Transverse colon (tissue), 4 donors: ENCODE measurements at places on chromosomes 16 and 17.
A peak's percentile ranks its signal among the peaks of the same experiment; 100 is the strongest.

GRCh38 chr16:27792486-27793248, 242.7 kb downstream of the KATNIP start:
- DNase-seq, result no peak

DNA sequence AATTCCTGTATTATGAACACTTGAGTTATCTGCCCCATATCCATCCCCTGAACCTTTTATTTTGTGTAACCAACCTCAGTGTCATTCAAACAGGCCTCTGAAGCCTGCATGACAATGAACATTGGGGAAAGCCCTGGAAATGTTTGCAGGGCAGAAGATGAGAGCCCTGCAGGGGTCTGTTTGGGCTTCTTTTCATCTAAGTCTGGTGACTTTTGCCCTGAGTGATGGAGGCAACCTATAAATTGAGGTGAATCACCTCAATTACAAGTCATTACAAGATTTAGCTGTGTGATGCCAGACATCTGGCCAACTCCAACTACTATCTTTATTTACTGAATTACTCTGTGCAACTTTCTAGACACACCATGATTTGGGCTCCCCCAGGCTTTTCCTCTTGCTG, 189.2 kb downstream of the MAF start:
- DNase-seq, result no peak

DNA sequence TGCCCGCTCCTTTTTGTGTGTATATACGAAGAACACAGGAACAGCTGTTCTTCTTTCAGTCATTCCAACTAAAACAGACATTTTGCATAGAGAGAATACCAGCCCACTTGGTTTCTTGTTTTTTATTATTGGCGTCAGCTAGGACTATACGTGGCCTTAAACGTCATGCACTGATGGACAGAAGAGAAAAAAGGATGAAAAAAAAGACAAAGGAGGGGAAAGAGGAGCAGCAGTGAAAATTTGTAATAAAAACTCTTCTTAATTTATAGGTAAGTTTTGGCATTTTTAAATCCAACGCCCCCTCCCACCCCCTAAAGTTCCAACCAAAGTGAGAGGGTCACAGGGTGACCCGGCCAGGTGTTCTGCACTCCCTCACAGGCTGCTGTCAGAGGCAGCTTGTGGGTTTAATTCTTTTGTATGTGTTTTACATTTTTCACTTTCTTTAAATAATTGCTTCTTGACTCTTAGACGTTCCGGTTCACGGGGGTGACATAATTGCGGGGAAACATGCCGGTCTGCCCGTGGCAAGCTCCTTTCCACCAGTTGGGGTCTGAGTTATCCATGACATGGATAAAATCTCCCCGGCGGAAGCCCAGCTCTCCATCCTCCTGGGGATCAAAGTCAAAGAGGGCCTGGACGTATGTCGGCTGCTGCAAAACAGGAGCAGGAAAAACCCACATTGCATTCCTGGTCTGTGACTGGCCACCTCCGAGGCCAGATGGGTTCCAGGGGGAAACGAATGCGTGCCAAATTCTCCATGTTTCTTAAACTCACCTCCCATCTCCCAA, 30.9 kb upstream of the SLC25A19 start:
- peak; percentile 46 for DNase-seq

DNA sequence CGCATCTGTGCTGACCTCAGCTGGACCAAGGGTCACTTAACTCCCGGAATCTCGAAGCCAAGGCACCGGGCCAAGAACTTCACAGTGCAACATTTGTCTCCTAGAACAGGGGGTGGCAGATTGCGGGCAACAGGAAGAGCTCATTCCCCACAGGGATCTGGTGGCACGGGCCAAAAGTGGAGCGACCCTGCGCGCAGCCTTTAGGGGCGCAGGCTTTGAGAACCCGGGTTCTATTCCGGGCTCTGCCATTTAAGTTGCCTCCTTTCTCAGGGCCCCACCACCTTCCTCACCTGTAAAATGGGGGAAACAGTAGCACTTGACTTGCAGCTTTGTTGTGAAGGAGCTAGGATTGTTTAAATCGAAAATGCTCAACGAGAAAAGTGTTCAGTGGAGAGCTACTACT, 651 bp downstream of the SHMT1 start:
- DNase-seq, result peak; percentile 68

DNA sequence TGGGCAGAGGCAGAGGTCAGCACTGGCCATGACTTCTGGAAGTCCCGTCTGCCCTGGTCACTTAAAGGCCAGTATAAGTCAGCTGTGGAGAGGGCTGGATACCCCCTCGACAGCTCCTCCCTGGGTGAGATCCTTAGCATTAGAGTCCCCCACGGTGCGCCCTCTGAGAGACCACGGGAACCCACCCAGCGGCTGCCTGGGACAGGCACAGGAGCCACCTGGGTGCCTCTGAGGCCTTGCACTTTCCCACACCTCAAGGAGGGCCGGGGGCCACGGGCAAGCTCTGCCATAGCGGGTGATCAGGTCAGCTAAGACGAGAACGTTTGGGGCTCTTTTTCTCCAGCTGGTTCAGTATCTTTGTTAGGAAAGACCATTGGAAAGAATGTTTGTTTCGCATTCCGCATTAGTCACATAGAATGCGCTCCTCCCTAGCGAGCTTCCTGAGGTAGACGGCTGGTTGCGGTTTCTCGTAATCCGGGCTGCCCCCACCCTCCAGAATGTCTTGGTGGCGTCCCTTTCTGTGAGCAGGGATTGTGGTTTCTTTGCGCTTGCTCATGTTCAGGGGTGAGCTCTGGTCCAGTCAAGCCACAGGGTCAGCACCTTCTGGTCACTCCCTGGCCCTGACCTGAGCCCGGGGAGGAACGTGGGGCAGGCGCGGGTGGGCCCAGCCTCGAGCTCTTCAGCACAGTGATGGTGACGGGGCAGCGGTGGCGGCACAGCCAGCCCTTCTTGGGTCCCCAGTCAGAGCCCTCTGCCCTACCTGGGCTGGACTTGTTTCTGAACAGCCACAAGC, 25.2 kb downstream of the NME3 start:
- no peak for DNase-seq

- no peak for DNase-seq
These were observed 10.5 kb downstream of the CBFB start for GRCh38 chr16:67039260-67040020.
